ENCODE measurements at places on chromosomes 2 and 18. TPM values are rescaled to one million over a fixed set of nuclear protein-coding genes. Genes with fewer than 3 reads are reported as not detected.

GRCh38 chr2:205237524-205237923 lies 444.8 kb upstream of the NRP2 start:
- no peaks in the 10 kb centered on the region for H3K4me1 ChIP-seq
- H3K36me3 ChIP-seq = no peaks in the 10 kb centered on the region
- H3K27ac ChIP-seq = no peak overlapping the region
- no peak overlapping the region for H3K4me3 ChIP-seq
- no peaks in the 10 kb centered on the region for H3K27me3 ChIP-seq

GRCh38 chr2:84856787-84857186 lies 24.1 kb downstream of the TRABD2A start:
- DNase-seq = no peak
- no peak overlapping the region for H3K27ac ChIP-seq
- H3K4me1 ChIP-seq = no peaks in the 10 kb centered on the region
- H3K27me3 ChIP-seq = no peaks in the 10 kb centered on the region

- peaks cover 4% of the 10 kb centered on the region for H3K27me3 ChIP-seq
- H3K27ac ChIP-seq = no peak overlapping the region
- no peak overlapping the region for H3K4me3 ChIP-seq
- DNase-seq = no peak
- no peaks in the 10 kb centered on the region for H3K36me3 ChIP-seq
These were observed 90.5 kb downstream of the MSH2 start for GRCh38 chr2:47493317-47494035.

The GKN1 gene
- total RNA-seq = 0.29 TPM

DNA sequence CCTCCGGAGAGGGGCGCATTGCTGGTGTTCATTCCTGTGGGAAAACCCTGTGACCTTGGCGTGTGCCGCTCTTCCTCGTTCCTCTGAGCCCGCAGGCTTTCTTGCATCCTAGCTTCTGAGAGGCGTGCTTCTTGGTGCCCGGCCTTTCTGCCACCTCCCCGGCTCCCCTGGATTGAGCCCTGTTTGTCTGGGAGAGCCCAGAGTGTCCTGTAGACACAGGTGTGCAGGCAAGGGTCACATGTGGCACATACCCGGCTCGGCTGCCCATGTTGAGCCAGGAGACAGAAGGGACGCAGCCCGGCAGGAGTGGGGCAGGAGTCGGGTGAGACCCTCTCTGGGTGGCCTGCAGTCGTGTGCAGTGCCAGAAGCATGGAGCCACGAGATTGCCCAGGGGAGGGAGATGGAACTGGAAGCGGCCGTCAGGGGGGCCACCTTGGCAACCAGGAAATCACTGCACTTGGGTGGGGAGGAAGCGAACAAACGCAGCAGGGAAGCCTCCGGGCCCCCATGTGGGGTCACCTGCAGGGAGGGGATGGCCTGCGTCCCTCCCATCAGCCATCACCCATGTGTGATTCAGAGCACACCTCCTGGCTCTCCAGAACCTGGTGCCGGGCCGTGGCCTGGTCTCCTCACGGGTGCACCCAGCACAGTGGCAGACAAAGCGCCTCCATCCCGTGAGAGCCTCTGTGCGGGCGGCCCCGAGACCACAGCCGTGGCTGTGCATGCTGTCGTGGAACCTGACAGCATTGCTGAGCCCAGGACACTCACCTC lies 92.9 kb downstream of the SH3BP4 start:
- H3K4me3 ChIP-seq = no peak overlapping the region
- peaks cover 93% of the 10 kb centered on the region for H3K36me3 ChIP-seq
- no peak overlapping the region for H3K27ac ChIP-seq
- no peaks in the 10 kb centered on the region for H3K4me1 ChIP-seq

The GALR1 gene
- total RNA-seq = not detected
